IMR-90 (cell line): ENCODE measurements at places on chromosomes 7 and 10. TPM values are rescaled to one million over a fixed set of nuclear protein-coding genes. Genes with fewer than 3 reads are reported as not detected.

Gene WDFY4
- not detected in 2 replicates for total RNA-seq

Gene INA
- total RNA-seq, result 4.5 and 6.4 TPM in 2 replicates

Gene ATP5F1C
- total RNA-seq, result 343 and 367 TPM in 2 replicates

Gene ANKRD61
- under 0.01 and 0.36 TPM in 2 replicates for total RNA-seq

Gene GJC3
- total RNA-seq, result not detected in 2 replicates

Gene HKDC1
- under 0.01 TPM in 1 of 2 replicates, not detected in the other for total RNA-seq

- no peak for DNase-seq
Measured at GRCh38 chr10:34133406-34133805, 681.7 kb downstream of the PARD3 start.

DNA sequence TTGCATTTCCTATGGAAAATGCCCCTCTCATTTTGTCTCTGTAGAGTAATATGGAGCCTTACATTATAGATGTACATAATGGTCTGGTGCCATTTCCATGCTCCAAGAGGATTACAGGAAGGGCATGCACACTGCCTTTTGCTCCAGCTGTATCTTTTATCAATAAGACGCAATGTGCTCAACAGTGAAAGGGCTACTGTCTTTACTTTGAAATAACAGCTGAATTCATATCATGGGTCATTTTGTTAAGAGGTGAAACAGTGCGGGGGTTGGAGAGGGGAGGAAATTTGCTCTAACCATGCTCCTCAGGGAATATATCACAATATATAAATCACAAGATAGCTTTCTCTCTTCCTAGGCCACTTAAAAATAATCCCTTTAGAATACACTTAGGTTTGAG lies 77.7 kb downstream of the ICA1 start:
- no peak for DNase-seq

GRCh38 chr10:52313933-52314821 lies at the start of gene DKK1:
TSS of gene DKK1 (plus strand) at chr10:52314281. CDS start at chr10:52314435, 154 bp downstream.
- DNase-seq, result peak; percentile 76

DNA sequence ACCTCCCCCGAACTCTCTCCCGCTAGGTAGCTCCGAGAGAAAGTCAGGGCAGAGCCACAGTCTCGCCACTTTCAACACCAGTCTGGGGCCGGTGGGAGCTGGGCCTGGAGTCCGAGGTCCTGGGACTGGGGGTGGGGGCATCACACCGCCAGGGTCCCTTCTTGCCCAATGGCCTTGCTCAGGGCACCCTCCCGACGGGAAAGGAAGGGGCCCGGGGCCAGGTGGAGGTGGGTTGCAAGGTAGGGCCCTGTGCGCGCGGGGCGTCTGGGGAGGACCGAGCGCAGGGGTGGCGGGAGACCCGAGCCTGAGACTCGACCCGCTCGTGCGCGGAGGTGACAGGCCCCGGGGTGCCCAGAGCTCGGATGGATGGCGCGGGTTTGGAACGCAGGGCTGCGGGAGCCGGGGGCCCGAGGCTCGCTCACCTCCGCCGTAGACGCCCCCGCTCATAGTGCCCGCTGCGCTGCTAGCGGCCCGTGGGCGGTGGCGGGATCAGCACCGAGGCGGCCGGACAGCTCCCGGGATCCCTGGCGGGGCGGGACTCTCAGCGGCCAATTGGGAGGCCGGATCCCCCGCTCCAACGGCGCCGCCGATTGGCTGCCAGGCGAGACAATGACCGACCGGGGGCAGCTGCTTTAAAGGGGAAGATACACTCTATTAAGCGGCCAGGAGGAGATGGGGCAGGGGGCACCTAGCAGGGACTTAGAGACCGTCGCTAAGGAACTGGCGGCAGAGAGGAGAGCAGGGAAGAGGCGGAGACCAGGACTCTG lies at the start of gene ACTL6B:
TSS of gene ACTL6B (minus strand) at position 541 of the 767 bp plus-strand sequence. CDS start at position 447, 94 bp downstream.
- peak; percentile 18 for DNase-seq

- DNase-seq, result no peak
Measured at GRCh38 chr7:28207486-28208158, 27.0 kb upstream of the JAZF1 start.

DNA sequence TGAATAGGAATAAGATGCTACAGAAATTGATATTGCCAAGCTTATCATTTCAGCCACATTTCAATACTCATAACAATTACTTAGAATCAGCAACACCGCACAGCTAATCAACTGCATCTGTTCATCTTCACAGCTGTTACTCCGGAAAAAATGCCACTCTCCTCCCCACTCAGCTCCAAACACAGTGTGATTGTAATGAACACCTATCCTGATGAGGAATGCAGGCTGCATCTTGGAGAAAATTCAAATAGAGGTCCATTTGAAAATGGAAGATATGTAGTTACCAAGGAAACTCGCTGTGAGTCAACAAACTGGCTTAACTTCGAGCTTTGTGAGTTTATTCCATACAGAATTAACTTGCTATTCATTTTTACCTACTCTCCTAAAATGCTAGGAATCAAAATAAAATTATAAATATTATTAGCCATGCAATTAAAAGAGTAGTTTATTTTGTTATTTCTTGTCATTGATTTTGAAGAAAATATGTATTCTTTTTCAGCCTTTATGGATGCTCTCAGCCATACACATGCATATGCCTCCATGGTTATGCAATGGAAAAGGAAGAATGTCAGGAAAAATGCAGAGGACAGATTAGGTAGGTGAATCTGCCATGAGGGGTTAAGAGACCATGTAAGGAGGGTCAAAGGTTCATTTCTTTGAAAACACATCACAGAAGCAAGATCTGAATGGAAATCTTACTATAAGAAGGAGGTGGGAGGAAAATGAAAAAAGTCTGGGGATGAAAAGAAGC lies 267.2 kb downstream of the POM121L12 start:
- no peak for DNase-seq

DNA sequence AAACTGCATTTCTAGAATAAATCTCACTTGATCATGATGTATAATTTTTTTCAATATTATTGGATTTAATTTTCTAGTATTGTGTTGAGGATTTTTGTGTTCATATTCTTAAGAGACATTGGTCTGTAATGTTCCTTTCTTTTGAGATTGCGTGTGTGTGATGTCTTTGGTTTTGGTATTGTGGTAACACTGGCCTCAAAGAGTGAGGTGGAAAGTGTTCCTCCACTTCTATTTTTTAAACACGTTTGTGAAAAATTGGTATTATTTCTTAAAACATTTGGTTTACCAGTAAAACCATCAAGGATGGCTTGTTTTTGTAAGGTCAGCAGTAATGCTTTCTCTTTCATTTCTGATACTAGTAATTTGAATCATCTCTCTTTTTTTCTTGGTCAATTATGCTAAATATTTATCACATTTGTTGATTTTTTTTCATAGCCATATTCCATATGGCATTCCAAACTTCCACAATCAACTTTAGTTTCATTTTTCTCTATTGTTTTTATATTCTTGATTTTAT lies 290.2 kb upstream of the CDC14C start:
- no peak for DNase-seq

- no peak for DNase-seq
Measured at GRCh38 chr7:72781161-72781560, 46.8 kb downstream of the TYW1B start.

DNA sequence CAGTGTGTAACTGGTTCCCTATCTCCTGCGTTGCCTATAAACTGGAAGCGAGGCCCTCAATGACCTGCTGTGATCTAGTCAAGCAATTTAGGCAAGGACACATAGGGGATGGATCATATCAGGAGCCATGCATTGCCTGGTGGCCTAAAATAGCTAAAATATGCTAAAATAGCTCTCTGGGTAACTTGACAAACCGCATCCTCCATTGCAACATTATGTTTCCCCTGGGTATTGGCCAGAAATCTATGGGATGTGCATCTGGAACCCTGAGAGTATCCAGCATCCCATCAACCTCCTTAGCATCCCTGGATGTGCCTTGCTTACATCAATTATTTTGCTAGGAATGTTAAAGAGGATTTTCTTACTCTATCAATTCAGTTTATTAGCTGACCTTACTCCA lies 91.7 kb upstream of the ADCY1 start:
- DNase-seq, result no peak

DNA sequence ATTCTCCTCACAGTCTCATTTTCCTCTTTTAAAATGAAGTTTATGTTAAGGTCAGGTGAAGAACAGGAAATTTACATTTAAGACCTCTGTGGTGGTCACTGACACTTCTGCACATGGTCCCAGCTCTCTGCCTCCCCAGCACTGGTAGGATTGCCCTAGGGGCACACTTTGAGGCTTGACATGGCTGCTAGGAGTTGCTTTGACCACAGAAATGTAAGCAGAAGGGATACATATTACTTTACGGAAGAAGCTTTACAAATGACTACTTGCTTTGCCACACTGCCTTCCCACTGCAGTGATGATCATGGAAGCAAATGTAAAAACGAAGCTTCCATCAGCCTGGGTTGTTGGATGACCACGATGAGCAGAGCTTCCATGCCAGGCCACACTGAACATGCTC lies 53.1 kb upstream of the RSU1 start:
- peak; percentile 27 for DNase-seq

GRCh38 chr7:128389618-128390329 lies 20.0 kb downstream of the IMPDH1 start:
- no peak for DNase-seq

DNA sequence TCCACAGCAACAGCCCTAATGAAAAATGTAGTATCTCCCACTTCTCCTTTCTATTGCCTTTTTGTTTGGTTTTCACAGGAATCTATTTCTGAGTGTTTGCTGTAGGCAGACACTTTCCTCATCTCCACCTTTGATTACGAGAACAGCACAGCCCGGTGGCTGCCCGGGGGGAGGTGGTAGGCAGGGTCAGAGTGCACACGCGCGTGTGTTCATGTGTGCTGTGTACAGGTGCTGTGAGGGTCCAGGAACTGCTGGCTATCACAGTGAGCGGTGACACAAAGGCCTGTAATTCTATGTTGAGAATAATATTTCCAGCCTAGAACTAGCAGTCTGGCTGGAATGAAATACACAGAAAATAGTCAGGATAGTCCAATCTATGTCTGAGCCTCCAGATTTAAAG lies 212.8 kb downstream of the ADARB2 start:
- DNase-seq, result no peak

DNA sequence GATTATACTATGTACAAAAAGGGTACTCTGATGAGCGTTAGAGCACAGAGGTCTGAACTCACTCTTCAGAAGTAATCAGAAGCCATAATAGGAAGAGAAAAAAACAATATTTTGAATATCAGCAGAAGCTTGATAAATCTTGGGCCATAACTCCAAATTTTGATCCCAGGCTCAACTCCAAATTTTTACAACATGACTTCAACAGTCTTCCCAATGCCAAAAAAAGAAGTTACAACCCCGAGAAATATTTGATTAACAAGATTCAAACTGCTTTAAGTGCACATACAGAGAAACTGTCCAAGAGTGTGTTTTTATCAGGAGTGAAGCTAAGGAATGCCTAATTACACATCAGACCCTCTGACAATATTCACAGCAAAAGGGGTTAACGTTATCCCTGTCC lies 7.5 kb downstream of the MPP7 start:
- no peak for DNase-seq

GRCh38 chr7:159031750-159032149 lies 112.9 kb downstream of the VIPR2 start:
- no peak for DNase-seq

GRCh38 chr10:69846293-69846921 lies 44.7 kb downstream of the COL13A1 start:
- DNase-seq, result peak; percentile 27

DNA sequence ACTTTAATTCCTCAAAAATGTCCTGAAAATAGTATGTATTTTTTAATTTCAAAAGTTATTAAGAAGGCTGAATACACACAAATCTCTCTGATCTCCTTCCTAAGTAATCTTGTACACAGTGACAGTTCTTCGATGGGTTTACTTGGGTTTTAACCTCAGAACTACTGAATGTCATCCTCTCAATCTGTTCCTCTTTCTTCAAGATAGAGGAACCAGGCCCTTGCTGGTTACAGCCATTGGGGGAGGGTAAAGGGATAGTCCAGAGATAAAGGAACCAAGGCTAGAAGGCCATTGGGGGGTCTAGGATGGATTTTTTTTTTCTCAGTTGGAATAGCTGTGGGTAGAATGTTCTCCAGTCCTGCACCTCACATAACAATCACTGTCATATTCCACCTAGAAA lies 224.9 kb downstream of the SKIDA1 start:
- DNase-seq, result no peak

- DNase-seq, result no peak
Measured at GRCh38 chr7:155746188-155746587, 66.1 kb downstream of the SHH start.

DNA sequence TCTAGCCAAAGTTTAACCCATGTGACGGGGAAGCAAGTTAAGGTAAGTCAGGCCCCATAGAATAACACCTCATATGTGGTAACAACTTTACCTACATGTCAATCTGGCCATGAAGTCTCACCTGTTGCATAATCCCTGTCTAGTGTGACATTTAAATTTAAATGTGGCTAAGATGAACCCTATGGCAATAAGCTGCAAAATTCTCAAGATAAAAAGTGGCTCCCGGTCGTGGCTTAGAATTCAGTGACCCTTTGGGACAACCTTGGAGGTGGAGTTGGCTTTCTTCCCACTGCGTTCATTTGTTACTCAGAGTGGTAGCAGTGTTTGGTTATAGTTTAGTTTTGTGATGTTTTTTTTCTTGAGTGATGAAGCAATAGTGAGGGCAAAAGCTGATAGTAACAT lies 90.6 kb downstream of the ARID5B start:
- peak; percentile 34 for DNase-seq

DNA sequence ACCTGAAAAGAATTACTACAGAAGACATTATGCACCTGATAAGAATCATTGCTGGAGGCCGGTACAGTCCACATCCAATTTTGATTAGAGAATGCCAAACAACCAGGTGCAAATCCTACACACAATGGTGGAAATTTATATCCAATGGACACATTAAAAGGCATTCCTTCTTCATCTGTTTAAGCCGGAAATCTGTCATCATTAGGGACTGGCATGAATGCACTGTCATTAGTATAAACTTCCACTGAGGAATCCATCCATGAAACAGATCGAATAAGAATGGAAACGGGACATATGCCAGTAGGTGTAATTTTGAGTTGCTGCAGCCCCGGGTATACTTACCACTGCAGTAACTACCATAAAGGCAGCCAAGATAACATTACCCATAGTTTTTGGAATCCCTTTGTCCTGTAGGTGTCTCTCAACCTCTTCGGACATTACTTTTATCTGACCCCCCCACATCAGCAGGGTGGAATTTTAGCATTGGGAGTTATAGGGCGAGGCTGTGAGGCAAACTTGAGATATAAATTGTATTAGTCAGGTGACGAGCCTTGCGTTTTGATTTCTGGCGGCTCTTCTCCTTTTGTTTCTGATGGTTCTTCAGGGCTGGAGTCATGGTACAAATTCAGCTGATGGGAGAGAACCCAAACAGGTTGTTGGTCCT lies 36.5 kb upstream of the AKR1C2 start:
- no peak for DNase-seq

DNA sequence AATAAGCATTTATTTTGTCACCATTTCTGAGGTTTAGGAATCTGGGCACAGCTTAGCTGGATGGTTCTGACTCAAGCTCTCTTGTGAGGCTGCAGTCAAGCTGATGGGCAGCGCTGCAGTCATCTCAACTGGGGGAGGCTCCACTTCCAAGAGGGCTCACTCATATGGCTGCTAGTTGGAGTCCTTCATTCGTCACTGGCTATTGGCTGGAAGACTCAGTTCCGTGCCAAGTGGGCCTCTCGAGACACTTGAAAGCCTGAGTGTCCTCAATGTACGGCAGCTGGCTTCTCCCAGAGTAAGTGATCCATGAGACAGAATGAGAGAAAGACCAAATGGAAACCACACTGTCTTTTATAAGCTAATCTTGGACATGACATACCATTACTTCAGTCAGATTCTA lies 21.6 kb upstream of the COL13A1 start:
- DNase-seq, result no peak
